Breast epithelium (tissue), 4 donors: ENCODE measurements at places on chromosomes 4 and X. TPM values are rescaled to one million over a fixed set of nuclear protein-coding genes. Genes with fewer than 3 reads are reported as not detected.

RTL3 gene
- 0.44 TPM for total RNA-seq

CENPVL1 gene
- total RNA-seq: not detected

- no peaks in the 10 kb centered on the region for H3K4me1 ChIP-seq
- DNase-seq: no peak
- H3K27me3 ChIP-seq: no peaks in the 10 kb centered on the region
- peaks cover 4% of the 10 kb centered on the region for H3K36me3 ChIP-seq
Measured at GRCh38 chr4:7059662-7060061, 8.2 kb downstream of the GRPEL1 start.

- H3K27me3 ChIP-seq: no peaks in the 10 kb centered on the region
- no peaks in the 10 kb centered on the region for H3K36me3 ChIP-seq
- H3K4me3 ChIP-seq: no peak overlapping the region
- no peak for DNase-seq
- H3K4me1 ChIP-seq: no peaks in the 10 kb centered on the region
Measured at GRCh38 chr4:186759990-186760389, 36.3 kb upstream of the FAT1 start.
